ENCODE measurements at places on chromosomes 7 and 10.

- no peak for DNase-seq
Observed at GRCh38 chr7:24728503-24729364, 28.5 kb downstream of the GSDME start.

DNA sequence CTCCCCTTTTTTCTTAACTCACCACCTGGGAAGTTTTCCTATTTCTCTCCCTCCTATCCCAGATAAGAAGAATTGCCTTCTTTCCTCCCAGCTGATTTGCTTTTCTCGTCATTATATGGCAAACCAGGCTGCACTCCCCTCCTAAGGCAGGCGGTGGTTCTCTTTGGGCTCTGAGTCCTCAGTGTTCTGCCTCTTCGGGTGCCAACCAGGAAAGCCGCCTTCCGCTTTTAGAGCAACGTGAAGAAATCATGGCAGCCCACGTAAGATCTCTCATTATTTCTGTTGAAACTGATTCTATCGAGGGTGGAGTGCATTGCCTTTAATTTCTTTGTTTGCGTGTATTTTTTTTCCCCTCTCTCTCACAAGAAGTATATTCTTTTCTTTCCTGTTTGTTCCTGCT, 141.9 kb downstream of the CUX1 start:
- no peak for DNase-seq

DNA sequence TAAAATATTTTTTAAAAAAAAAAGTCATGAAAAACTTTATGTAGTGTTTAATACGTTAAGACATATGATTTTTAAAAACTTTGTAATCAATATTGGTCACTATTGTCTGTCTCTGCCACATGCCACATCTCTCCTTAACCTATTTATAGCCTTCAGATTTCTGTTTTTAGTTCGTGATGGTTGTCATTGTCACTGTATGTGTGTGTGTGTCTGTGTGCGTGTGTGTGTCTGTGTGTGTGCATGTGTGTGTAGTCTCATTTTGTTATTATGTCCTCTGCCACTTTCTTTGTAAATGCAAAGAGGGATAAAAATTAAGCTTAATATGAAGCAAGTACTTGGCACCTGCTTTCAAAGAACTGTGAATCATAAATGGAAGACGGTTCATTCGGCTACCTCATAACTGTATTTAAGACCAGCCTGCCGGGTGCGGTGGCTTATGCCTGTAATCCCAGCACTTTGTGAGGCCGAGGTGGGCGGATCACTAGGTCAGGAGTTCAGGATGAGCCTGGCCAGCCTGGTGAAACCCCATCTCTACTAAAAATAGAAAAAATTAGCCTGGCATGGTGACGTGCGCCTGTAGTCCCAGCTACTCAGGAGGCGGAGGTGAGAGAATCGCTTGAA, 354.0 kb downstream of the ARL4A start:
- no peak for DNase-seq

- DNase-seq, result no peak
Observed at GRCh38 chr7:36287371-36288241, 102.1 kb upstream of the ANLN start.

GRCh38 chr10:66931340-66931948, 5.6 kb downstream of the LRRTM3 start:
- DNase-seq, result no peak

DNA sequence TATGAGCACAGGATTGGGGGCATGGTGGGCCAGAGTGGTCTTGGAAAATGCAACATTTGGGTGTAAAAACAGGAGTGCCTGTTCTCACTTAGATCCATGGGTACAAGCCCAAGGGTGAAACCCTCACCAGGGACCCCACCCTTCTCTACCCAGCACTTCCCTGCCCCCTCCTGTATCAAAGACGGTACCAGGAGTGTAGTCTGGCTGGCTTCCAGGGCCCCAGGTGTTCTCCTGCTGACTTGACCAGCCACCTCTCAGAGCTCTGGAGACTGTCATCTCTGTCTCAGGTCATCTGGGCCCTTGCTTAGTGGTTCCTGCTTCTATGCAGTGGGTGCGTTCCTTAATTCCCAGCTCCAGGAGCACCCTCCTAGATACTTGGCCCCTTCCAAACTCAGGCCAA, 447.2 kb downstream of the LRMDA start:
- no peak for DNase-seq

GRCh38 chr7:109020251-109020650, 450.6 kb downstream of the DNAJB9 start:
- DNase-seq, result no peak

DNA sequence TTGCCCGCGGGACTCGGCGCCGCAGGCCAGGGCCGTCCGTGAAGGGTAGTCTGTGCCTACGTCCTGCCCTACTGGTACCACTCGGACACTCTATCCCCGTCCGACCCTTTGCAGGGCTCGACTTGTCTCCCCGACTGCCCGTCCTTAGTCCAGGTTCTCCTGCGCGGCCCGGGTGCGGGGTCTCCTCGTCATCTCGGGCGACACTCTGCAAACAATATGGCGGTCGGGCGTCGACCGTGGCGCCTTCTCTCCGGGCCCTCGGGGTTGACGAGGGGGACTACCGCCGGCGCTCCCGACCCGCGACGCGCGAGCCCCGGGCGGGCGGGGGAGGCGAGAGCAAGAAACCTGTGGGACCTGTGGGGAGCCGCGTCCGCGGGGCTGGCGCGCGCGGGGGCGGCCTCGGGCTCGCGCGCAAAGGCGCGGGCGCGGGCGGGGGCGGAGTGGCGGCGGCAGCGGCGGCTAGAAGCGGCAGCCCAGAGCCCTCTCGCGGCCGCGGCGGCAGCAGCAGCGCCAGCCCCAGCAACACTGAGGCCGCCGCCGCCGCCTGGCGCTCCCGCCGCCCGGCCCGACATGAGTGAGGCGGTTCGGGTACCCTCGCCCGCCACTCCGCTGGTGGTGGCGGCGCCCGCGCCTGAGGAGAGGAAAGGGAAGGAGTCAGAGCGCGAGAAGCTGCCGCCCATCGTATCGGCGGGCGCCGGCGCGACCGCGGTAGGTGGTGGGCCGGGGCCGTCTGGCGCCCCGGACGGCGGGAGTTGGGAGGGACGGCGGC, at the start of gene HECTD2:
HECTD2 (plus strand) TSS at position 476 of the 769 bp plus-strand sequence; CDS start at position 571, 95 bp downstream.
- DNase-seq, result peak; percentile 30

- DNase-seq, result no peak
Observed at GRCh38 chr7:73682745-73683055, 553 bp downstream of the DNAJC30 start.

DNA sequence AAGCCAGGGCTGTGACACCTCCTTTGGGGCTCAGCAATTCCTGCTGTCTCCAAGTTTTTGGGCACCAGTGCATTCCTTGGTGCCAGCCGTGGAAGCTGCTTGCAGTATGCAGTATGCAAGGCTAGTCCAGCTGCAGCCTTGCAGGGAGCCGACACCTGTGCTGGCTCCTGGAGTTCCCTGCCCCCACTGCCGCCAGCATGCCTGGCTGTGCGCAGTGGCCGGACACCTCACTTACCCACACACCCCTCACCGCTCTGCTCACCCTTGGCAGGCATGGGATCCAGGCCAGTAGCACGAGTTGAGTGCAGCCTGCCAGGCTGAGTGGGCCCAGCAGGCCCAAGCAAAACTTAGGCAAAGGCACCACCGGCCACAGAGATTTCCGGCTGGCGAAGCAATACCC, 77.4 kb downstream of the SAMD9 start:
- no peak for DNase-seq

- no peak for DNase-seq
Observed at GRCh38 chr10:133139551-133140065, 20.4 kb upstream of the KNDC1 start.

DNA sequence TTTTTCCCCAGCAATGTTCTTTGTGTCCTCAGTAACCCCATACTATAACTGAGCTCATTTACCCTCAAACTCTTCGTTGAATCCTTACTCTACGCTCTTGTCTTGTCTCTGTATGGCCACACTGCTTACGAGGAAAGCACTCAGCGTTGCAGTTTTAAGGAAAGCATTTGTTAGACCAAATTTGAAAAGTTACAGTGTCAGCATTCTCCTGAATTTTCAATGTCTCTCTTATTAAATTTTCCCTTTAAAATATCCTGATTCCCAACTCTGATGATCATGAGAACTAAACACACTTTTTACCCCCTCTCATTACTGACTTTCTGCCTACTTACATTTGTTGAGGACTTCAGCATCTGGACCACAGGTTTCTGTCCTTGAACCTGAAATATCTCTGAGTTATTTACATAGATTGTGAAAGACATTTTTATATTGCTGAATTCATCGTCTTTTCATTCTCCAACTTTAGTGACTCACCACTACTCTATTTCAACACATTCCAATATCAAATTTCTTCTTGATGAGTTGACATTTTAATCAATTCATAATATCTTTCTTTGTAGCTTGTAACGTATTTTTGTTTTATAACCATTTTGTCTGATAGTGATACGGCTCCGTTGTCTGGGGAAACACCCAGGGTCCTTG, 19.8 kb upstream of the VWDE start:
- DNase-seq, result no peak

- DNase-seq, result no peak
Observed at GRCh38 chr7:137948083-137948844, 53.6 kb downstream of the CREB3L2 start.

- peak; percentile 75 for DNase-seq
Observed at GRCh38 chr10:110151467-110151866, 55.9 kb upstream of the MXI1 start.

DNA sequence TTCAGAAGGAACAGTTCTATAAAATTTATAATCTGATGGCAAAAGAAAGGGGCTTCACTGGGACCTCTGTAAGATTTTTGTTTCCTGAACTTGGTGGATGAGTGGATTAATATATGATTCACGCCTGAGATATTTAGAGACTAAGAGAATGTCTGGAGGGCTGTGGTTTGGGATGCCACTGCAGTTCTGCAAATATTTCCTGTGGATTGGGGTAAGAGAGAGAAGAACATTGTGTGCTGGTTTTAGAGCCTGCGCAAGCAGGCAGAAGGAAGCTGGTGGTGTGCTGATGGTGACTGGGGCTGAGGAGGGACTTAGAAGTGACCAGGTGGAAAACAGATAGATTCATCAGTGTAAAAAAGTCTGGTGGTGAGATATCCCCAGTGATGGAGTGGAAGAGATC, 87.0 kb downstream of the SUGCT start:
- no peak for DNase-seq

DNA sequence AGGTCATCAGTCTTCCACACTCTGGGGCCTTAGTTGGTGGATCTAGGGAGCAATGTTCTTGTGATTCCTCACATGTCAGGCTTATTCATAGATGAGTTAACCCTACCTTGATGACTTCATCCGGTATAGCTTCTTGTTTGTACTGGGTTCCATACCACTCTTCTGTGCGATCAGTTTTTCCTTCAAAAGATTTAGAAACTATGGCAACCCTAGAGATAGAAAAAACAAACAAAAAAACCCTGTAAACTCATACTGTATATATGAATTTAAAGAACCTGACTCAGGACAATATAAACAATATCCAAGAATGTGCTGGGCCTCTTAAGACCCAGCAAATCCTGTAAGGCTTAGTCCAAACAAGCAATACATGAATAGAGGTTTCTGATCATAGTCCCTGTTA, 83.5 kb downstream of the IDE start:
- no peak for DNase-seq

DNA sequence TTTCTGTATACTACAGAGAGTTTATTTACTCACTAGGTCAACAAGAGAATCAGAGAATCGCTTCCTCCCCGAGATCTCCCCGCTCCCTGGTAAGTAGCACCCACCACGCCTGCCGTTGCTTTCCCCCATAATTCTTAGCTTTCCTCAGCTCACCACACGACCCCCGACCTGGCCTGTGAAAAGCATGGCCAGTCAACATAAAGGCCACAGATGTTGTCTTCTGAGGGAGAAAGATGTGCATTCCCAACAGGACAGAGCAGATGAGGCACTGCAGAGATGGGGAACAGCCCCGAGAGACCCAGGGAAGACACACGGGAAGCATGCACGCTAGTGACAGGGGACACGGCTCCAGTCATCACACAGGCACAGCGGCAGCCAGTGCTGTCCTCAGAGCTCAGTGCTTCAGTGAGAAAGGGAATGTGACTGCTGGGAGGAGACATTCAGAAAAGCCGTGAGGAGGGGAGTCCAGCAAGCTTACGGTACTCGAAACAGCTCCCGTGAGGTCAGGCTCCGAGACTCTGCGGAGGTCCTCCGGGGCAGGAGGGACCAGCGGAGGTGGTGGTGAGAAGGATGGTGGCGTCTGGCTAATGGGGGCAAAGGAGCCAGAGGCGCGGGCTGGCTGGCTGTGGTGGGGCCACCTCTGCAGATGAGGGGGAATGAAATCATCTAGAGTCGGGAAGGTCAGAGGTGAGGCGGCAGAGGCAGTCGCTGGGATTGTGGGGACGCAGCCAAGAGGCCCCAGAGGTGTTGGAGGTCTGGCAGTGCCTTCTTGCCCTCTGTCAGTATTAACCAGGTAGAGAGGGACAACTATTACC, 123.4 kb upstream of the PDLIM1 start:
- DNase-seq, result no peak

DNA sequence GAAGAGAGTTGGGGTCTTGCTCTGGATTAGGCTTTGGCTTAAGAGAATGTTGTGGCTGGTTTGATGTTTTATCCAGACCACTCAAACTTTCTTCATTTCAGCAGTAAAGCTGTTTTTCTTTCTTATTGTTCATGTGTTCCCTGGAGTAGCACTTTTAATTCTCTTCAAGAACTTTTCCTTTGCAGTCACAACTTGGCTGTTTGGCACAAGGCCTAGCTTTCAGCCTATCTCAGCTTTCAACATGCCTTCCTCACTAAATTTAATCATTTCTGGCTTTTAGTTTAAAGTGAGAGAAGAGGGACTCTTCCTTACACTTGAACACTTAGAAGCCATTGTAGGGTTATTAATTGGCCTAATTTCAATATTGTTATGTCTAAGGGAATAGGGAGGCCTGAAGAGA, 18.1 kb downstream of the CCDC126 start:
- DNase-seq, result no peak
